Stimulated activated CD4-positive, alpha-beta T cell treated with anti-CD3 and anti-CD28 coated beads, Interleukin-4, amount 100 ng/mL, for 4 hours (primary cell): ENCODE measurements at places on chromosomes 2 and 18.

DNA sequence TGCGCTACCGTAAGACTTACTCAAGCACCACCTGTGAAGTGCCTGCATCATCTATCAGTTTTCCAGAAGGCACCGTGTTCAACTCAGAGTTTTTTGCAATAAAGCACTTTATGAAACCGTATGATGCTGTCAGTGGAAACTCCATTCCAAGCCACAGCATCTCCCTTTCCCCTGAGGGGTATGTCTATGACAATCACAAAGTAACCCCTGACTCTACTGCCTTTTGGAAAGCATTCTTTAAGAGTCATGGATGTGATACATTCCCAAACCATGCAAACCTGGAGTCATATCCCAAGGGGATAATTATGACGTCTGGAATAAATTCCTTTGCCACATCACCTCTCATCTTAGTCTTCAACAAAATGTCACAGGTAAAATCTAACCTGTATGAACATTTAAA, 39.2 kb downstream of the UNC50 start:
- DNase-seq: no peak

DNA sequence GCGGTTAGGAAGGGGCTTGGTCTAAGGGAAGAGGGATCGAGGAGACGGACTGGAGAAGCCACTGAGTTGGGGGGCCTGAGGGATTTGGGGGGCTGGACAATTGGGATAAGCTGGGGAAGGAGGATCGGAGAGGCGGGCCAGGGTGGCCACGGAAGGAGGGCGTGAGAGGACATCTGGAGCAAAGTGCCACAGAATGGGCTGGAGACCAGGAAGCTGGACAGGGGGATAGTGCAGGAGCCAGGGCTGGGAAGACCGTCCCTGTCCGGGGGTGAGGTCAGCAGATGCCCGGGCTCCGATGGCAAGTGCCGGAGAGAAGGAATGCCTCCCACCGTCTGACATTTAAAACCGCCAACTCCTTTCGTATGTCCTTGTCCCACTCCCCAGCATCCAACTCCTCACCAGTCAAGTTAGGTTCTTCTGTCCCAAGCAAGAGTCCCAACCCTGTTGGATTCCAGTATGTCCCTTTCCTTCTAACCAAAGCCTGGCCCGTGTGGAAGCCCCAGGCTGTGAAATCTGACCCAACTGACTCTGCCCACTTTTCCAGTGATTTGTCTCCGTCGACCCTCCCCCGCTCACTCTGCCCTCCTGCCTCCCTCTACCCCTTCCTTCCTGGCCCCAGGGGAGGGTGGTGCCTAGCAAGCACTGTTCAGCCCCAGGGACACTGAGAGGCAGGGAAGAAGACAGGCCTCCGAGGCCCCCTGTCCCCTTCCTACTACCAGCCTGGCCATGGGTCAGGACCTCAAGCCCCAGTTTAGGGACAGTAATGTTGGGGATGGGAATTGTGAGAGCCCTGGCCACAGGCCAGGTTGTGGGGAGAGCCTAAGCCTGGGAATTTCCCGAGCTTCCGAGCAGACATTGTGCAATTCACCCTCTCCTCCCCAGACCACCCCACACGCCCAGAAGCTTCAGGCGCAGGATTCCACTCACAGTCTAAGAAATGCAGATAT, 31.5 kb upstream of the TMBIM1 start:
- no peak for DNase-seq

DNA sequence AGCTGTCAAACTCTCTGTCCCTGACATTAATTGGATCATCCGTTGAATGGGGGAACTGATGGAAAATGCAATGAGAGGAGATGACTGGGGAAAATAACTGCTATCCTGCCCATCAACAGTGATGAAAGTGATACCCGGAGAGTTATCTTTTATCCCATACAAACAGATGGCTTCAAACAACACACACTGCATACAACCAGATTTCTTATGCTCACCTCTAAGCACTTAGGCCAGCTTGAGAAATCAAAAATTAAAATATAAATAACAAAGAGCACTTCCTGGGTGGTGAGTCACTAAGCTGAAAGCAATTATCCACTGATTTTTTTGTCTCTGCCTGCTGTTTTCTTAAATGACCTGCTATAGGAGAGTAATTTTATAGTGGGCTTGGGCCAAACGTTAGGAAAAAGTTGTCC, 237.6 kb upstream of the RGPD4 start:
- no peak for DNase-seq

- DNase-seq: no peak
Observed at GRCh38 chr18:48222118-48222517, 187.1 kb downstream of the ZBTB7C start.

DNA sequence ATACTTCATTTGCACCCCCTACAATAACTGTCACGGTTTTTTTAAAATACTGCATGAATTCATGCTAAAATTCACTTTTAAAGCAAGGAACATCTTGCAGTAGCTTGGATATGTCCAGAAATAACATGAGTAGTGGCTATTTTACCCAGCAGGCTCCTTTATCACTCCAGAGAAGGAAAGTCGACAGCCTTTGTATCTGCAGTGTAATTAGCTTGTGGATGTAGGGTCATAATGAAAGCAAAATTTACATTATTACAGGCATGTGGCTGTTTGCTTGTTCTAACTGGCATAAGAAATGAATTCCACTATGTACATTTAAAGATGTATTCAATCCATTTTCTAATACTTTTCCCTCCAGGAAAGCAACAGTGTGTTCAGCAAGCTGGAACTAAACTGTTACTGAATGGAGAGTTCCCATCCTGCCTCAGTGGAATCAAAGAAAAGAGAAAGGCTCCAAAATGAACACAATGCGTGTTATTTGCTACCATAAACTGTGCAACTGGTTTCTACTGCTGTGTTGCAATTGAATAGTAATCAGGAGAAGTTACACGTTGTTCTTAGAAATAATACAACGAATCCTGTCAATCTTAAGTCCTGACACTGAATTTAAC, 321.2 kb upstream of the VRK2 start:
- no peak for DNase-seq

GRCh38 chr2:34401186-34401585, 802.1 kb upstream of the FAM98A start:
- DNase-seq: no peak

DNA sequence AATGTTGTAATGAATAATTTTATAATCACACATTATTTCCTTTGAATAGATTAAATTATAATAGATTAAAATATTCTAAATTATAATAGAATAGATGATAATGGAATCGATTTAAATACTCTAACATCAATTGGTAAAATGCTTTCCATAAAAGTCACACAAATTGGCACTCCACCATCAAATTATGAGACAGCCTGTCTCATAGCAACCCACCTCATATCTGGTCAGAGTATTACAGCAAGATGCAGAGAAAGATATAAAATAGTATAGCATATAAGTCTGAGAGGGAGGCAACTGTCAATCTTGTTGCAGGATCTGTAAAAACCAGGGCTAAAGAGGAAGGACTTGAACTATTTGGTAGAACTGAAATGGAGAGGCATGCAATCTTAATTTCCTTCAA, 98.4 kb upstream of the NCKAP5 start:
- no peak for DNase-seq

- no peak for DNase-seq
Observed at GRCh38 chr2:233240897-233241296, 10.6 kb upstream of the ATG16L1 start.

- DNase-seq: no peak
Observed at GRCh38 chr2:234204480-234204879, 154.0 kb downstream of the SPP2 start.

- DNase-seq: no peak
Observed at GRCh38 chr2:110858993-110859701, 126.8 kb downstream of the ACOXL start.

DNA sequence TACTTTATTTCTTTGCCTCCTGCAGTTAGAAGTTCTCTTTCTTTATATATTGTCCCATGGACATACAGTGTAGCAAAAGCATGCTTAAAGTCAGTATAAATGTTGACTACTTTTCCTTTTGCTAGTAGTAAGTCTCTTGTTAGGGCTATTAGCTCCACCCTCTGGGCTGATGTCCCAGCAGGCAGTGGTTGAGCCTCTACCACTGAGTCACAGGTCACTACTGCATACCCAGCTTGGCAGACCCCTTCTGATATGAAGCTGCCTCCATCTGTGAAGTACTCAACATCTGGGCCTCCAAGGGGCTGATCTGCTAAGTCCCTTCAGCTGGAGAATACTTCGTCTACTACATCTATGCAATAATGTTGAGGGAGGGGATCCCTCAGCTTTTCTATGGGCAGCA, 61.0 kb upstream of the SLC35G4 start:
- no peak for DNase-seq

- no peak for DNase-seq
Observed at GRCh38 chr2:43123981-43124686, 102.3 kb downstream of the ZFP36L2 start.

DNA sequence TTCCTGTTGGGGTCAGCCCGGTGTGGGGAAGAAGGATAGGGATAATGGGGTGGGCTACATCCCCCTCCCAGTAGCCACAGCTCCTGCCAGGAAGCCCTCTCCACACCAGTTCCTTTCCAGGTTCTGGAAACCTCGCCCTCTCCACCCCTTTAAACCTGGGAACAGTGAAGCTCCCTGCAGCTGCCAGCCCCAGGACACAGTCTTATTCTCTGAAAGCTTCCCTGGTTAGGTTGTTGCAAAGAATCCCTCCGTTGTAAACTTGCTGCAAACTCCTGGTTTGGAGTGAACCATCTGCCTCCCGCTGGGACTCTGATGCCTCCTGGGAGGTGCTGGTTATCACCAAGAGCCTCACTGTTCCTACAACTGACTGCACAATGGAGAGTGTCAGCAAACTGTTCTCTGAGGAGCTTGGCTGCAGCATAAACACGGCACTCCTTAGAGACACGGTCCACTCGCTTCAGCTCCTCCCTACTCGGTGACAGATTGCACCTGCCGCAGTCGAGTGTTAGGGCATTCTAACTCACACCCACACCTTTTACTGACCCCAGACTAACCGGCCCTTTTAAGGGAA, 261.8 kb upstream of the RAB6C start:
- DNase-seq: no peak

GRCh38 chr2:95303191-95303919, 6.2 kb downstream of the KCNIP3 start:
- no peak for DNase-seq

GRCh38 chr2:181814057-181814491, 77.5 kb upstream of the ITPRID2 start:
- DNase-seq: no peak
